ENCODE measurements at places on chromosomes 16 and 17.
A peak's percentile ranks its signal among the peaks of the same experiment; 100 is the strongest.

DNA sequence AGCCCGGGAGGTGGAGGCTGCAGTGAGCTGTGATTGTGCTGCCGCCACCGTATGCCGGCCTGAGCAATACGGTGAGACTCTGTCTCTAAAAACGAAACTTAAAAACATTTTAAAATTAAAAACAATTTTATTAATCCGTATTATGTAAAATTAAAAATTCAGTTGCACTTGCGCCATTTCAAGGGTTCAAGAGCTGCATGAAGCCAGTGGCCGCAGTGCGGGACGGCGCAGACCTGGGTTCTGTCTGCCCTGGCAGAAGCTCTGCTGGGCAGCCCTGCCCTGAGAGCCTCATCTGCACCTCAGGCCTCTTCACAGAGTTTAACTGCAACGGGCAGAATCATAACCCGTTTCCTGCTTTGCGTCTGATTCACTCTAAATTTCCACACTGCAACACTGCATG lies 31.7 kb downstream of the TBC1D16 start:
- no peak for DNase-seq

GRCh38 chr17:19010729-19011505 lies 6.4 kb upstream of the FAM83G start:
- no peak for DNase-seq

GRCh38 chr16:58425756-58426494 lies 33.7 kb downstream of the GINS3 start:
- DNase-seq = peak; percentile 19

DNA sequence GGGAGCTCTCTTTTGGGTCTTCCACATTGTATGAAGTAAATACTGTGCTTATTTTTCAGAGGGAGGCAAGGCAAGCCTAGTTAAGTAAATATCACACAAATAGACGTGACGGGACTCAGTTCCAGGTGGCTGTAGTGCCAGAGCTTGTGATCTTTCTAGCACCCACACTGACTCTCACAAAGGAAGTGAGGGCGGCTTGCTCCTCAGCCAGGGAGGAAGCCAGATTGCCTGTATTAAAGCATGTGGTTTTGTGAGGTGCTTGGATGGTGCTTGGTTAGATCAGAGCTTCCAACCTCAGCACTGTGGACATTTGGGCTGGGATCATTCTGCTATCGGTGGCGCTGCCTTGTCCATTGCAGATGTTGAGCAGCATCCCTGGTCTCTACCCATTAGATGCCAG lies 80.1 kb downstream of the VAT1L start:
- DNase-seq = peak; percentile 26
